Renal pelvis (tissue), 12 donors: ENCODE measurements at places on chromosomes 7 and 10.

- no peak for DNase-seq
Measured at GRCh38 chr10:23692736-23693135, 253.9 kb downstream of the OTUD1 start.

GRCh38 chr7:57308631-57309408 is 141.2 kb upstream of the ZNF716 start:
- DNase-seq: no peak

DNA sequence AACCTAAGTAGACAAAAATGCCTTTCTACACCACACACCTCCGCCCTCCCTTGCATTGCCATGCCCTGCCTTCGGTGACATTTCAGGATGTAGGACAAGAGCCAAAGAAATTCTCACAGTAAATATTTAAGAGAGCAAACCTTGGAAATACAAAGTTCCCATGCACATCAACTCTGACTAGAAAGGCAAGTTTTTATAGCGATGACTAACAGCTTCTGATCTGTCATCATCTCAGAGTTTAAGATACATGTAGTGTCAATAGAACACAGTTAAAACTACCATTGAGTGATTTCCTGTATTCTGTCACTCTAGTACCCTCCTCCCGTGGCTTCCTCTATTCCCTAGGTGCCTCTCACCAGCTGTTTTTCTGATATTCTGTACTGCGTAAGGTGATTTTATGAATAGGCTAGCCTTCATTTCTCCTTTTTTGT is 20.7 kb downstream of the SLC16A9 start:
- no peak for DNase-seq

DNA sequence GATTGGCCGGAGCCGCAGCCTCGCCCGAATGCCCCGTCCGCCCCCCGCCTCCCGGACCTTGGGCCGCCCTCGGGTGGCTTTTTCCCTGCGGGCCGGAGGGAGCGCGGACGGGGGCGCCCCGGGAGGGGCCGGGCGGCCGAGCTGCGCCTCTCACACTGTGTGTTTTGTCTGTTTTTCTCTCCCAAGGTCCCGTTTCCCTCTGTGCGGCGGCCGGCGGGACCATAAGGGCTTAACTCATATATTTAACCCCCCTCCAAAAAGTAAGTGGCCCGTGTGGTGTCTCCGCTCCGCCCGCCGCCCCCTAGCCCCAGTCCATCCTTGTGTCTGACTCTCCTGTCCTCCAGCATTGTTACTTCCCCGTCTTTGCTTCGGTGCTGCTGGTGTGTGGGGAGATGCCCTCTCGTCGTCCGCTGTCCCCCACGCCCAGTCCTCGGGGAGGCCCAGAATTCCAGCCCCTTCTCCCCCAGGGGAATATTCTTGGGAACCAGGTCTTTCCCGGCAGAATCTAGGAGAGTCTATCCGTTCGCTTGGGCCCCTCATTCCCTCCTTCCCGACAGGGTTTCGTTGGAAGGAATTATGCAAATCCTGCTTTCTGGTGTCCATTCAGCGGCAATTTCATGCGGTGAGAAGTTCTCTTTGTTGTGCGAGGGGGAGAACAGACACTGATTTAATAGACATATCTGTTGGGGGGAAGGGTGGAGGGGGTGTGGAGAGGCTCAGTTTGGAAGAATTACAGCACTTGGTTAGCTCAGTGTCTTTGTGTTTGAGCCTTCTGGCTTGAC is 1.3 kb downstream of the LCOR start:
- DNase-seq: peak; percentile 54

DNA sequence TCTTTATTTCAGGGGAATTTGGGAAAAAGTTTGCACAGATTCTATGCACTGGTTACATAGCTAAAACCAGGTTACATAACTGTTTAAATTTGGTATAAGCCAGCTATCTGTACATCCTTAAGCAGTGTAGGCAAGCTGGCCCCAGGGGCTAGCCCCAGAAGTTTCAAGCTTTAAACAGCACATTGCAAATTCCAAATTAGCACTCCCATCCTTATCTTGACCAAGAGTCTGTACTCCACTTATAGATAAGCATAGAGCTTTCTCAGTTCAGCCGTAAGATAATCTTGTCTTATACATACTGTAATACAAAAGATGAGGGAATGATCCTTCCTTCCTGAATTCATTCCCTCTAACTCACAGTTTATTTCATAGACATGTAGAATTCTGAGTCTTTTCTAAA is 109.3 kb downstream of the SPAG6 start:
- no peak for DNase-seq

DNA sequence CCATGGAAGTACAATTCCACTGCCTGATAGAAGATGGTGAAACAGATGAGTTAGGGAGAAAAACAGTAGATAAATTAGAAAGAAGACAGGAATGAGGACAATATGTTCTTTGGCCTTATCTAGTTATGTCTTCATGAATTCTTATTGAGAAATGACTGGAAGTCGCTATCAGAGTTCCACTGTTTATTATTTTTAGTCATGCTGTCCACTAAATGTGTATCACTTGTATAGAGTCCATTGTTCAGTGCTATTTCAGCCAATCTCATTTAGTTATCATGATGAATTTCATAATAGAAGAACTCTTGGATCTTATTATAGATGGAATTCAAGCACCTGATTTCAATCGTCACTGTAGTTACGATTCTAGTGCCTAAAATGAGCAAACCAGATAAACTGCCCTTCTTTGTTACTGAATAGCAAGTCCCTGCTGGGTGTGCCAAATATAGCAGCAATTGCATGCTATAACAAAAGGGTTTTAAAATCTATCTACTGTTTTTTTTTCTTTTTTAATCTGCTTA is 177.7 kb upstream of the COL1A2 start:
- no peak for DNase-seq

GRCh38 chr10:154348-154747 is 19.1 kb downstream of the ZMYND11 start:
- no peak for DNase-seq

DNA sequence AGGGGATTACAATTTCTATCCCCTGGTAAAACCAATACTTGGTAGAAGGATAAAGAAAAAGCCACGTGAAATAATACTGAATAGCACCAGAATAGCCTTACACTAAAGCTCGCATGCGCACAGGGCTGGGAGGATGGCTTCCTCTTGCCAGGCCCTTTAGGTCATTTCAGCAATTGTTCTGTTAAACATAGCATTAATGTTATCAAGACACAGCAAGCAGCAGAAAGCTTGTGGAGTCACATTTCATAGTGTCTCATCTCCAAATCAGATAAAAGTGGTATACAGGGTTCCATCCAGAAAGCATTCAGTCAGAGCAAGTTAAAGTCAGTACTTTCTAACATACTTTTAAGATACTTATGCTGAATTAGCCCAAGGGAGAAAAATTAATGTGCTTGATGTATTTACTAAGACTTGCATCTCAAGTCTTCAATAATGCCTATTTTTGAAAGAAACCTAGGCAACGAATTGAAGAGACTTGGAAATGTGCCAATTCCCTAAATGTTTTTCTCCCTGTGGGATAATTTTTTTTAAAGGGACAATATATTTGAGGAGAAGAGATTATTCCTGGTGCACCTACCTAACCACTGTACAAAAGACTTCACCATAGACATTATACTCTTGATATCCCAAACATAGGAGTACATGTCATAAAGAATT is 14.3 kb upstream of the NPM3 start:
- DNase-seq: no peak

DNA sequence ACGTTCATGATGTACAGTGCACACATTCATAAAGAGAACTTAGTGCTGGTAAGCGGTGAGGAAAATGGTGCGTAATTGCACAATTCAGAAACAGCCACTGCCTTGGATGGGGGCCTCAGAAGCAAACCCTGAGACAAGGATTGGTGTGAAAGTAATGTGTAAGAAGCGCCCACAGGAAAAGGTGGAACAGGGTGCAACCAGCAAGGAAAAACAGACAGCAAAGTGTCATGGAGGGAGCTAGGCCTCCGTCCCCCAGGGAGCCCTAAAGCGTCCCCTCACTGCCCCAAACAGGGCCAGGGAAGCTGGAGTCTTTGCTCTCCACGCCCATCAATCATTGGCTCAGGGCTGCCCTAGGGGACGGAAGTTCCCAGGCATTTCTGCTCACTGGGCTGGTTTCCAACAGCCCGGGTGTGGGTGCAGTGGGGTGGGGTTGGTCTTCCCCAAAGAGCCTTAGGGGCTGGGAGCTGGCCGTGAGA is 9.6 kb upstream of the C10orf105 start:
- peak; percentile 57 for DNase-seq

- no peak for DNase-seq
Measured at GRCh38 chr10:48284002-48284546, 9.6 kb upstream of the FRMPD2 start.

DNA sequence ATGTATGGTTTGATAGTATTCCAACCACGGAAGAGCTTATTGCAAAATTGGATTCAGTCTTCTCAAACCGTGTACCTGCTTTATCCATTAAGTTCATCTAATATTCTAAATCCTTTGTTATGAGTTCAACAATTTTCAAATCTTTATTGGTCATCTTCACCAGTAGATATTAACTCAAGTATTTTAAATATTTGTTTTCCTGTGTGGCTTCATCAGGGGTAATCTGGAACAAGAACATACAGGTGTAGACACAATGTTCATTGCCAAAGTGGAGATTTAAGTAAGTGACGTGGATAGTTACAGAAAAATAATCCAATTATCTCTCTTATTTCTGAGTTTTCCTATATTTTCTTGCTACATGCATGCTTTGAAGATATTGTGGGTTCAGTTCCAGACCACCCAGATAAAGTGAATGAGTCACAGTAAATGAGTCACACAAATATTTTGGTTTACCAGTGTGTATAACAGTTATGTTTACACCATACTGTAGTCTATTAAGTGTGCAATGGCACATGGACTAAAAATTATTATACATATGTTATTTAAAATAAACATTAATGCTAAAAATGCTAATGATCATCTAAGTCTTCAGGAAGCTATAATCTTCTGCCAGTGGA is 429.0 kb upstream of the POT1 start:
- no peak for DNase-seq

DNA sequence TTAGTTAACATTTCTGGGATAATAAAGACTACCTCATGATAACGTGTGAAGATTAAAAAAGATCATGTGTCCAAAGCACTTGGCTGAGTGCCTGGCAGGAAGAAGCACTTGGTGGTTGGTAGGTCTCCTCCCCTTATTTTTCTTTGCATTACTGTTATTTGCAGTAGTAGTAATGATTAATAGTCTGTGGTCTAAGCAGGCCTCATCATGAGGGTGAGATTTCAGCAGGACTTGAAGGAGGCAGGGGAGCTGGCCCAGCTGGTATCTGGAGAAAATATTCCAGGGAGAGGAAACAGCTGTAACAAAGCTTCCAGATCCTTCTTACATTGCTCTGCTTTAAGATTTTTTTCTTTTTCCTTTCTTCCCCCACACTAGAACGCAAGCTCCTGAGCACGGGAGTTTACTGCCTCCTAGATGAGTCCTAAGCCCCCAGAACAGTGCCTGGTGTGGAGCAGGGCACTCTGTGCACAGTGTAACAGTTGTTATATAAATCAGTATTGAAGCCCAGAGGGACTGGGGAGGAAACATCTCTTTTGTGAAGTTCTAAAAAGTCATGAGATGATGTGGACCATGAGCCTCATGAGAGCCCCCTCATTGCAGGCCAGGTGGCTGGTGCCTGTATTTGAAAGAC is 31.1 kb upstream of the RHEB start:
- no peak for DNase-seq

- DNase-seq: no peak
Measured at GRCh38 chr10:29691564-29692072, 56.8 kb upstream of the SVIL start.

DNA sequence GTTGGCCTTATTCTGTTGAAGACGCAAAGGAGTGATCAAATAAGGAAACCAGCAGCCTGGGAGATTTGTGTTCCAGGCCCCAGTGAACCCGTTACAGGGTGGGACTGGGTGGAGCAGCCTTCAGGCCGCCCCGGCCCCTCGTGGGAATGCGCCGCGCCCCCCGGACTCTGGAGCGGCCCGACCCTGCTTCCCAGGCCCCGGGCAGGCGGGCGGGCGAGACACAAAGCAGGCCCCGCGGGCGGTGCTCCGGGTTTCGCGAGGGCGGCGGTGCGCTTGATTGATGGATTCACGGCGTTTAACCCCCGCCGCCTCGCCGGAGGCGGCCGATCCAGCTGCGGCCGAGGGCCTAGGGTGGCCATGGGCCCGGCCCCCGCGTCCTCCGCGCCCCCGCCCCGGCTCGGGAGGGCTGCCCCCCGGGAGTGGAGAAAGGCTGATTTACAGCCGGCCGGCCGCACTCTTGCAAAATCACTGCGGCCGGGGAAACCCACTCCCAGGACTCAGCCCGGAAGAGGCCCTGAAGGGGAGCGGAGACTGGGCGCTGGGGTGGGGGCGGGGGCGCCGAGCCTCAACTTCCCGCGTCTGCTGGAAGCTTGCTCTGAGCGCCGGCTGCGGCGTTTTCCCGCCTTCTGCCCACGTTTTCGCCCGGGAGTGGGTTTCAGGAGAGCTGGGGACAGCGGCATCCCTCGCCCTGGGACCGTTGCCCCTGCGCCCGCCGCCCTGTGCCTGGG is 299.6 kb upstream of the NFE2L3 start:
- peak; percentile 80 for DNase-seq

DNA sequence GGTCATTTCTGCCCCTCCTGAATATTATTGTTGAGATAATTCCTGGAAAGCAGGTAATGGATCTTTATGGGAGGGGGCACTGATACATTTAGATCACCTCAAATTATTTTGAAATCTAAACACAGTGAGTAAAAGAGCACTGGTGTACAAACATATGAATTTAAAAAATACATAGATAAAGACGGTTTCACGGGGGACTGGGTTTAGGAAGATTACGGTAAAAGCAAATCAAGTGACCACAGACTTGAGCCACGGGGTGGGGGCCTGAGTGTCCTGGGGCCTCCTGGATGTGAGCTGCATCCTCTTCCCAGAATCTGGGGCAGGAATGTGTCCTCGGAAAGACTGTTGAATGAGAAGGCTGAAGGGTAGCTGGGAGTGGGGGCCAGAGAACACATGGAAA is 219.1 kb upstream of the KLF6 start:
- DNase-seq: no peak

DNA sequence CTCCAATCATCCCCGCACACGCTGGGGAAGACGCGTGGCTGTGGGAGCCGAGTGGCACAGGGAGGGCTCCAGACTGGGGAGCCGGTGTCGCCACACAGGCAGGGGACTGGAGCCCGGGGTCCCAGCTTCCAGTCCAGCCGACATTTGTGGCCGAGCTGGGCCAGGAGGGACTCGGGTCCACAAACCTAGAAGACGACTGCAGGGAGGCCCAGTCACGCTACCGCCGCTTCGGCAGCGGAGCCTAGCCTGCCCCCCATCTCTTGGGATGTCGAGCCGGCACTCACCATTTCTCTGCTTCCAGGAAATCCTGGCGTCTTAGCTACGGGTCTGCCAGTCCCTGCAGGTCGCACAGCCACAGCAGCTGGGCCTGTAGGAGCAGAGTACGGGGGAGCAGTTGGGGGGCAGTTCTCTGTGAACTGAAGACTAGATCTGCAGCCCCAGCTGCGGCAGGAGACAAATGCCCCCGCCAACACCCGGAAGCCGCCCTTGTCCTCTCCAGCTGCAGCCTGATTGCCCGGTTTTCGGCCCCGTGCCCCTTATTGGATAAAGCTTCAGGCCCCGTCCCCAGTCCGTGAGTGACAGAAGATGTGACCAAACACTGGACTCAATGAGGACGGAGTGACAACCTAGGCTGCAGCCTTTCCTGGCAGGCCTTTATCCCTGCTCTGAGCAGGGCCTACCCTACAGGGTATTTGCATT is 270.7 kb downstream of the ZNF33B start:
- DNase-seq: peak; percentile 31
